ENCODE measurements at places on chromosomes 5 and 9.

GRCh38 chr9:71685394-71685793 is 82.9 kb downstream of the CEMIP2 start:
- DNase-seq = no peak

- DNase-seq = no peak
Observed at GRCh38 chr5:42074353-42074752, 149.3 kb downstream of the FBXO4 start.

DNA sequence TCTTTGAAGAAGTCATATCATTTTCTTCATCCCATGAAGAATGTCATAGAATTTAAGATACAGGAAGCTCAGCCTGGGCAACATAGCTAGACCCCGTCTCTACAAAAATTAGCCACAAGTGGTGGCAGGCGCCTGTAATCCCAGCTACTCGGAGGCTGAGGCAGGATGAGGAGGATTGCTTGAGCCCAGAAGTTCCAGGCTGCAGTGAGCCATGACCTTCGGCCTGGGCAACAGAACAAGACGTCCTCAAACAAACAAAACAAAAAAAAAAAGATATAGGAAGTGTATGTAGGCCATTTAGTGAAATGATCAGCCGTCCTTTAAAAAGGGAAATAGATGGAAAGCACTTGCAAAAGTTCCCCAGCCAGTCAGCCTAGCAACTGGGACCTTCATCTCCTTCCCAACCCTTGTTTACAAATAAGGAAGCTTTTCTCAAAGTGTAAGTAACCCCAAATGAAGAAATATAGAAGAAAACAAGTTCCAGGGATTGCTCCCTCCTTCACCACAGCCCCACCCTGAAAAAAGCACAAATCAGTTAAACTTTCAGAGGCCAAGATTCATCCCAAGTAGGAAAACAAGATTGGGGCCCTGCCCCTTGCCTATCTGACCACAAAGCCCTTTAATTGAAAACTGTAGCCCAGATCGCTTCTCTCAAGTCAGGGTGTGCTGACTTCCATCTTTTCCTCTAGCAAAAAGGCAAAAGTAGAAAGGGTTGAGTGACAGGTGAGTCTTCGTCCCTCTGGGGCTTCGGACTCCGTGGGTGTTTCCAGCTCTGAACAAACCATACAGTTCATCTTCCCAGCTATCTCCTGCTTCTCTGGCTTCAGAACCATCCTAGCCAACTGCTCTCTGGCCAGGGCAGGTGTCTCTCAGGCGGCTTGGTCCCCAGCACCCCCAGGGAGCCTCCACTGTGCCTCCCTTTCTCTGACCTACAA is 1.2 kb downstream of the SLC31A2 start:
- DNase-seq = no peak

DNA sequence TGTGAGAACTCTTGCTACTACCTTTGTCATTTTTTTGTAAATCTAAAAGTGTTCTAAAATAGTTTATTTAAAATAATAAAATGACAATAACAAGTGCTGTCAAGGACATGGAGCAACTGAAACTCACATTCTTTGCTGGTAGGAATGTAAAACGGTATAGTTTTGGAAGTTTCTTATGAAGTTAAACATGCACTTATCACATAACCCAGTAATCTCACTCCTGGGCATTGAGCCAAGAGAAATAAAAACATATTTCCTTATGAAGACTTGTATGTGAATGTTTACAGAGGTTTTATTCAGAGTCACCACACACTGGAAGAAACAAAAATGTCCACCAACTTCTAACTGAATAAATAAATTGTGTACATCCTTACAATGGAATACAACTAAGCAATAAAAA is 46.0 kb upstream of the COL15A1 start:
- no peak for DNase-seq

Data from natural killer cell treated with Interleukin-12 subunit alpha and Interleukin-12 subunit beta and Interleukin-15 and Interleukin-18, amount 100 ng/mL, for 72 hours (primary cell).